ENCODE measurements at places on chromosomes 2 and 18.

DNA sequence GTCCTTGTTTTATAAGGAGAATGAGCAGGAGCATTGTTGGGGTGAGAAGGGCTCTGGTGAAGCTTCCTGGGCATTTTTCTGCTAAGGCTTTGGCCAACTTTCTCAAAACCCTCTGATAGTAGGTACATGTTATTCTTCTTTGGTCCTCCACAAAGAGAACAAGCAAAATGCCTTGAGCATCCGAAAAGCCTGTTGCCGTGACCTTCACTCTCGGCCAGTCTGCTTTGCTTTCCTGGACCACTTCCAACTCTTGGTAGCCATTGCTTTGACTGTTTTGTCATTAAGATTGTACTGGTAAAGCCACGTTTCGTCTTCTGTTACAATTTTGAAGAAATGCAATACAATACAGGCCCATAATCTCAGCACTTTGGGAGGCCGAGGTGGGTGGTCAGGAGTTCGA is 27.4 kb upstream of the ALLC start:
- no peak for DNase-seq

DNA sequence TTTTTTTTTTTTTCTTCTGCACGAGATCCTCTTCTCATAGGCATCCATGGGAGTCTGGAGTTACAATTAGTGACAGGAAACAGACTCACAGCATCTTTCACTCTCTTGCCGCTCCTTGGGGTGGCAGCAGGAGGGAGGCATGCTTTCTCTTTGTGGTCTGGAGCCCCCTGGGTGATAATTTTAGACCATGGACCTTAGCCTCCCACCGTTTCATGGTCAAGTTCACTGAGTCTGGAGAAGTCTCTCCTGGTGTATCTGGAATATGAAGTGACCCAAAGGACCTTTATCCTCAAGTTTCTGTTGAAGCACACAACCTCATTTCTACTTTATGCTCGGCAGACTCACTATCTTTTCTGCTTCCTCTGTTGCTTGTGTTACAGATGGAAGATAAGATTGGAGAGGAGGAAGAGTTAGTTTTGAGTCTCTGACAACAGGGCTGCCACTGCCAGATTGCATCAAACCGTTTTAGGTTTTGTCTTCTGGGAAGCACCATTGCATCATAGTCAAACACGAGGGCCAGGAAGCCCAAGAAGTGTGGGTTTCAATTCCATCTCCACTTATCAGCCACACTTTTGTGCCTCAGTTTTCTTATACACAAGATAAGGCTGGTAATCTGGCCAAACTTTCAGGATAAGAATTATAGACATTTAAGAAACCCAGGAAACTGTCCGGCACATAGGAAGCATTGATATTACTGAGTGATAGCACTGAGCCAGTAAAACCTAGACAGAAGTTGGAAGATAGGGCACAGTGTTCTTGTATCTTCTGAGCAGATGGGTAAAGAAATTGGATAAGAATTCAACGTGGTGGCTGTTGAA is 62.3 kb downstream of the ADCYAP1 start:
- DNase-seq = no peak

DNA sequence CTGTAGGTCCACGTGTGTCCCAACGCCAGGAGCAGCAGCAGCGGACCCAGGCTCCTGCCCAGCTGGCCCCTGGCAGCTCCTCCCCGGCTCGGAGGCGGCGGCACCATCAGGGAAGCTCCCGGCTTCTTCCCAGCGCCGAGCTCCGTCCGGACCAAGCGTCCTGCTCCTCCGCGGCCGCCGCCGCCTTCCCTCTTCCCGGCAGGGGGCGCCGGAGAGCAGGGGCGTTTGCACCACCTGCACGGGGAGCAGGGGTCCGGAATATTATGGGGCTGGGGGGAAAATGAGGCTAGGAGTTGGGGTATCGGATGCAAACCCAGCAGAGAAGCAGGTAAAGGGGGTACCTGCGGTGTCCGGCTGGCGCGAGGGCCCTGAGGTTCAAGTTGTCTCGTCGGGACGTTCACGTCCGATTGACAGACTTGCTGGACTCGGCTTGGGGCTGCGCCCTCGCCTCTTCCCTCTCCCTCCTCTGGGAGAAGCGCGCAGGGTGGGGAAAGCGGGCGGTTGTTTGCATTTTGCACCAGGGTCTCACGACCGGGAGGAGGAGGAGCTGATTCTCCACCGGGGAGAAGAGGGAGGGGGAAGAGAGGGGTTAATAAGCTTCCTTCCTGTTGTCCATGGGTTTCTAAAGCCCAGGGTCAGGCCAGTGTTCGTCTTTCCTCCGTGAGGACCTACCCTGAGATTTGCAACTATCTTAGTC is at the start of gene CCBE1:
Gene CCBE1 (minus strand): TSS at position 188 of the 697 bp plus-strand sequence.
- no peak for DNase-seq

DNA sequence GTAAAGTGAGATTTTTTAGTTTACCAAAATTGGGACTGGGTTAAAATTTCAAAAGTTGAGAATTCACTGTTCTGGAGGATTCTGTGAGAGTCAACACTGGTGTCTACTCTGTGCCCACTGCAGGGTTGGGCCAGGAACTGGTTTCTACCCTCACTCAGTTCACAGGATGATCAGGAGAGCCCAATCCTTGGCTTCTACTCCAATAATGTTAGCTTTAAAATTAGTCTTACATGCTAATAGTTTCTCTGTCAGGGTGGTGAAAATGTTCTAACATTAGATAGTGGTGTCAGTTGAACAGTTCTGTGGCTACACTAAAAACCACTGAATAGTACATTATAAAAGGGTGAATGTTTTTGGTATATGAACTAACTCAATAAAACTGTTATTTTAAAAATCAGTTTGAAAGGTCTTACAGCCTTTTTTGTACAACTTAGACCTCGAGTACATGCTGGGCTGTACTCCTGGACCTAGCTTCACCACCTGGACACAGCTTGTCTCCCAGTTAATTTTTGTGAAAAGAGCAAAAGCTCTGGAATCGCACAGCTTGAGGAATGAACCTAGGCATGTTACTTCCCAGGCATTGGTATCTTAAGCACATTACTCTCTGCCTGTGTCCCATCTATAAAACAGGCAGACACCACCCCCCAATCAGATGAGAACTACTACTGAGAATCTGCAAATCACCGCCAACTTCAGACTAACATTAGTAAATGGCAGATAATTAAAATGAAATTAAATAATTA is 44.4 kb downstream of the ACVR1 start:
- no peak for DNase-seq

- no peak for DNase-seq
These were observed 93.5 kb downstream of the VWA3B start for GRCh38 chr2:98180456-98180855.

GRCh38 chr2:17661460-17661859 is 92.2 kb downstream of the SMC6 start:
- no peak for DNase-seq

DNA sequence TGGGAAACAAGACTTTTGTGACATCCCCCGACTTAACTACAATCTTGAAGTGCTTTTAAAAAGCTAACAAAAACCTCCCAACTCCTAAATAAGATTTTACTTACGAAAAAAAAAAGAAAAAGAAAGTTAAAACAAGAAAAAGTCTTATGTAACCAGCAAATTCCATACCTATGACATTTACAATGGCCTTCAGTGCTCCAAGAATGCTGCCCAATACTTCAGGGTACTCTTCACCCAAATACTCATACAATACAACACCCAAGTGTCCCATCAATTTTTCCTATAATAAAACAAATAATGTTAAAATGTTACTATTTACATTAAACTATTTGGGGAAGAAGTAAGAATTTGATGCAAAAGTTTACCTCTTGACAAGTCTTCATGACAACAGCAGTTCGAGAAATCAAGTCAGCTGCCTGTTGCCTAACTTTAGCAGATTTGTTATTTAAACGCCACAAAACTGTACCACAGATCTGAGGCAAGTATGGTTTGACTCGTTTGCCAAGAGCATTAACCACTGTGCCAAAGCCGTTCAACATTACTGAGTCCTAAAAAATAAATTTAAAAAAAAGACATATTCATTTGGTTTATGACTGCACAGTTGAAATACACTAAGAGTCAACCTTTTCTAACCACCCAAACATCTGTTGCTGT is 34.8 kb downstream of the SF3B1 start:
- no peak for DNase-seq

DNA sequence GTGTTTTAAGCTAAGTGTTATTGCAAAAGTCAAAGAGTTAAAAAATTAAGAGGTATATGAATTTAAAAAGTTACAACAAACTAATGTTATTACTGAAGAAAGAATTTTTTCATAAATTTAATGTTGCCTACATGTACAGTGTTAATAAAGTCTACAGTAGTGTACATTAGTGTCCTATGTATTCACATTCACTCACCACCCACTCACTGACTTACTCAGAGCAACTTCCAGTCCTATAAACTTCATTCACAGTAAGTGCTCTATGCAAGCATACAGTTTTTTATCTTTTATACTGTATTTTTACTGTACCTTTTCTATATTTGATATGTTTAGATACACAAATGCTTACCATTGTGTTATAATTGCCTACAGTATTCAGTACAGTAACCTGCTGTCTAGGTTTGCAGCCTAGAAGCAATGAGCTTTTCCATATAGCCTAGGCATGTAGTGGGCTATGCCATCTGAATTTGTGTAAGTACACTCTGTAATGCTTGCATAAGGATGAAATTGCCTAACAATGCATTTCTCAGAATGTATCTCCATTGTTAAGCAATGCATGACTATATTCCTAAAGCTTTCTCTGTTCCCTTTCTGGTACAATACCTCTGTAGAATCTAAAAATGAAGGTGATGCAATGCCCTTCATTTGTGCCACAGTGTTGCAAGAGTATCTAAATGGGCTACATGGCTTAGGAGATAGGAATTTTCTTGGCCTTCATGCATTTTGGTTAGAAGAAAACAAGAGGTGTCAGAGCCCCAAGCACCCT is 370.8 kb upstream of the NT5C1B start:
- DNase-seq = no peak

DNA sequence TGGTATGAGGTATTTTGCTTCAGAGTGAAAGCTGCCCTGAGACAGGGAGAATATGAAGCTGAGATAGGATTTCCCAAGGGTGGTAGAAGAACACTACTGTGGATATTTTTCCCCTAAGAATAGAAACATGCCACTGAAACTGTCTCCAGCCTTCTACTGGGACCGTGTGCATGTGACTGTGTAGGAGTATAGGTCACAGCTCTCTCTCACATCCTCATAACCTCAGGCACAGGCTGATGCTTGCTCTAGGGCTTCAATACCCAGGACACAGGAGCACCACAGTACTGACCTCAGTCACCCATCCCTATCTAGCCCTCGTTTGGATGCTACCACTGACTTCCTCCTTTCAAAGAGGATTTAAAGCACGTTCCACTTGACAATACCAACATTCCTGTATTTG is 67.2 kb downstream of the REV1 start:
- DNase-seq = no peak

DNA sequence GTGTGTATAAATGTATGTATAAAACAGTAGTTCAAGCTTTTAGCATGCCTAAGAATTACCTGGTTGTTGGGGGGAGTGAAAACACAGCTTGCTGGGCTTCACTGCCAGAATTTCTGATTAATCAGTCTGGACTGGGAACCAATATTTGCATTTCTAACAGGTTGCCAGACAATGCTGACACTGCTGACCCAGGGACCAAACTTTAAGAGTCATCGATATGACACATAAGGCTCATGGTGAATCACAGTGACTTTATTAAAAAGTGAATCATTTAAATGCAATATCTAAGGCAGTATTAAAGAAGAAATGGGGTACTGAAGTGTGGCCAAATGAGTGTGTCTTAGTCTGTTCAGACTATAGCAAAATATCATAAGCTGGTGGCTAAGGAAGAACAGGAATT is 195.9 kb upstream of the DTNA start:
- DNase-seq = no peak

DNA sequence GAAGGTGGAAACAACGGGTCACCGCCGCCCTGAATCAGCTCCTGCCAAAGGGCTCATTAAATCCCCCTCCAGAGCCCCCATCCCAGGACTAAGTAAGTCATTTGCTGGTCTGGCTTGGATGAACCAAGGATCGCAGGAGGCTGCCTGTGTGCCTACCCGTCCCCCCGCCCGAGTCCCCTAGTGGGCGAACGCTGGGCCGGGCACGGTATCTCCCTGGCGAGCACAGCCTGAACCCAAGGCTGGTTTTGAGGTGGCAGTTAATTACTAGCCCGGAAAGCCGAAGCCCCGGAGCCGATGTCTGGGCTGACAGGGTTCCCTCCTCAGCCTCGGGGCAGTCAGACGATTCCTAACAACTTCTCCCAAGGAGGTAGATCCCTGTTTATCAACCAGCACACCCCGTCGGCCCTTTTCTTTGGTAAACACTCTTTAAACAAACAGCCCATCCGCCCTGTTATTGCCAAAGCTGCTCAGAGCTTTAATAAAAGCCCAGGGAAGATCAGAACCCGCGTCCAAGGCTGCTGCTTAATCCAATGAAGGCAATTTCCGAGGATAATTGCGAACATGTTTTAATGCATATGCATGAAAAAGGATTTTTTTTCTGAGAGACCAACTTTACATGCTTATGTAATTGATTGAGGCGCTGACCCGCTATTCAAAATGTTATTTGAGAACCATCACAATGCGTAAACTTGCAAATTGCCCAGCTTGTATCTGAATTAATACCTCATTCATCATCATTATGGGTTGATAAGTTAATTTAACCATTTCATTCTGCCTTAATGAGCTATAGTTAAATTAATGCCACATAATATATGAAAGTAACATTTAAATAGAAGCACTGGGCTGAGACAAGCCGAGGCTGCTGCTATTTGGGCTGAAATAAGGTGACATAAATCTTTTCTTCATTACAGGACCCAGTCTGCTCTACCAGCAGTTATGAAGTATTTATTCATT is 10.5 kb downstream of the EVX2 start:
- peak; percentile 44 for DNase-seq

DNA sequence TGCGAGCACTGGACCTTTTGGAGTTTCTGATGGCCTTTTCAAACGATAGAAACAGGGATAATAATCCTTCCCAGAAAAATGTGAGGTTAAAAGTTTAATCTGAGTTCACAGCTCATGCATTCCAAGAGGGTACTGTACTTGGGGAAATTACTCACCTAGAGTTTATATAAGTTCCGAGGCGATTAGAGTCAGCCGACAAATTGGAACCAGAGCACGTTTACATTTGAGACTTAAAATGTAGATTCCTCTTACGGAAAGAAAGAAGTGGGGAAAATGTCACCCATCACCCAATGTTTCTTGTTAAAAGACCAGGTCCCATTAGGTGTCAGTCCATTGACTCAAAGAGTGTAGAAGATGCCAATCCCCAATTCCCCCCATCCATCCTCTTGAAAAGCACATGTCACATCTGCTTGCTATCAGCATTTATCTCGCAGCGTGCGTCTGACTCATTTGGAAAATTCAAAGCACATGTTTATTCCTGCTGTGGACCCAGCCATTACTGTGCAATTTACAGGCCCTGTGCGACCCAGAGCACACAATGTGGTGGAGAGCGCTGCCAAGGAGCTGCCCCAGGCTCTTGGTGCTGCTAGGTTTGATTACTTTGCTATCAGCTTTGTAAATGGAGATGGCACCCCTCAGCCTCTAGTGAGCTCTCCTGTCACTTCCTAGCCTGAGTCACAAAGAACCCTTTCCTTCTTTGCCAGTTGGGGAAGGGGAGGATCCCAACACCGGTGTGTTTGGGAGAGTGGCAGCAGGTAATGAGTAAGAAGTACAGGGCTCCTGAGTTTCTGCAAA is 104.8 kb downstream of the COLEC12 start:
- DNase-seq = no peak

GRCh38 chr2:78896536-78896935 is 129.0 kb upstream of the REG3G start:
- DNase-seq = no peak

GRCh38 chr2:44448860-44449527 is 87.2 kb downstream of the CAMKMT start:
- no peak for DNase-seq
